Activated T-helper 1 cell treated with anti-CD3 and anti-CD28 coated beads, Interleukin-2, amount 50 U/mL, for 16 hours (primary cell): ENCODE measurements at places on chromosomes 6 and 20.

- no peak for DNase-seq
These were observed 18.4 kb upstream of the IFNGR1 start for GRCh38 chr6:137237413-137238170.

DNA sequence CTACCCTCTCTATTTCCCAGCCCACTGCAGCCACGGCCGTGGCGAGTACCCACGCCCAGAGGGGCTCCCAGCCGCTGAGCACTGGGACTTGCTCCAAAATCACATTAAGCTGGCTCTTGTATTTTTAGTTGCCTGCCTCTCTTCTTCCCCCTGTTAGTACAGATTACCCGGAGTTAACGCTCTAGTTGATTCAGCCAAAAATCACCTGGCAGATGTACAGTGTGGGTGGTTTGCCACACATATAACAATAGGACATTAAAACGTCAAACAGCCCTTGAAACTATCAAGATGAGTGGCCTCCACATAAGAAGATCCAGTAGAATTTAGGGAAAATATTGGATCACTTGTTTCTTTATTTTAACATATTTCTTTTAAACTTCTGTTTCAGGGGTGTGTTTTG is 268.8 kb upstream of the PRDM1 start:
- no peak for DNase-seq

- no peak for DNase-seq
These were observed 77.4 kb downstream of the FIG4 start for GRCh38 chr6:109768485-109768884.

DNA sequence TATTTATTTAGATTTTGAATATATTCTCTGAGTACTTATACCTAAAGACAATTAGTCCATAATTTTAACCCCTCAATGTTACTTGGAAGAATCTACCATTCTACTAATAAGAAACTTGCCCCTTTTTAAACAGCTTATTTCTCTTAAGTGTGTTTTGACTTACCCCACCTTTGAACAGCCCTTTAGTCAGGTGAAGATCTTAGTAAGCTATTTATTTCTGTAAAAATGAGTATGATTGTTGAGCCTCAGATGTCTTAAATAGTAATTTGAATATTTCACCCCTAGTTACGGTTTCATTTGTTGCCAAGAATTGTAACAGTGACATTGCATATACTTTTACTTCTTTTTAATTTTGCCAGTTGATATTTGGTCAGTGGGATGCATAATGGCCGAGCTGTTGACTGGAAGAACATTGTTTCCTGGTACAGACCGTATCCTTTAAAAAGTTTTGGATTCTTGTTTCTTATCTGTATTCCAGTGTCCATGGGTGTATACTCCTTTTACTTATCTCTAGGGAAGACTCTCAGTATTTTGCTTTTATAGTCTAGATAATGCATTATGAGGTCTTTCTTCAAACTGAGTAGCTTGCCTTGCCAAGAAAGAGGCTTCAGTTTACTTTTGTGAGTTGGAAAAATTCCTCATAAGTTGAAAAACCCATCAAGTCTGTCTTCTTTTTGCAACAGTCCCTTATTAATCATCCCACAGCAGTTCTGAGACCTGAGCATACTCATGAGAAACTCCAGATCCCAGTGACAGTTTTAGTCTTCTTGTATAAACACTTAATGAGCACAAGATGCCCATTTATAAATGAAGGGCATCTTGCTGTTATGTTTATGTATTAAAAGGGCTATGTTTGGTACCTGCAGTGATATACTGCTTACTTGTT is 48.8 kb downstream of the MAPK14 start:
- DNase-seq: no peak

DNA sequence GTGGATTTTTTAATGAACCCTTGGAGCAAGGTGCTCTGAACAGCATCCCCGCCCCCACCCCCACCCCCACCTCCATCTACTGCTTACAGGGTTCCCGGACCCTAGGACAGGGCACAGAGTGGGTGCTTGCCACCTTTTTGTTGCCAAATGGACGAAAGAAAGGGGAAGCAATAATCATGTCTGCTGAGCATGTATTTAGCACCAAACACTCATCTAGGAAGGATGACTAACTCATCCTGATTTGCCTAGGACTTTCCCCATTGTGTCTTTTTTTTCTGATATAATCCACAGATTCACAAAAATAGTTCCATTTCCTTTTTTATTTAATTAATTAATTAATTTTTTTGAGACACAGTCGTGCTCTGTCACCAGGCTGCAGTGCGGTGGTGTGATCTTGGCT is 1.2 kb upstream of the PLTP start:
- no peak for DNase-seq

- DNase-seq: no peak
These were observed 24.5 kb upstream of the RTF2 start for GRCh38 chr20:56443654-56444540.

DNA sequence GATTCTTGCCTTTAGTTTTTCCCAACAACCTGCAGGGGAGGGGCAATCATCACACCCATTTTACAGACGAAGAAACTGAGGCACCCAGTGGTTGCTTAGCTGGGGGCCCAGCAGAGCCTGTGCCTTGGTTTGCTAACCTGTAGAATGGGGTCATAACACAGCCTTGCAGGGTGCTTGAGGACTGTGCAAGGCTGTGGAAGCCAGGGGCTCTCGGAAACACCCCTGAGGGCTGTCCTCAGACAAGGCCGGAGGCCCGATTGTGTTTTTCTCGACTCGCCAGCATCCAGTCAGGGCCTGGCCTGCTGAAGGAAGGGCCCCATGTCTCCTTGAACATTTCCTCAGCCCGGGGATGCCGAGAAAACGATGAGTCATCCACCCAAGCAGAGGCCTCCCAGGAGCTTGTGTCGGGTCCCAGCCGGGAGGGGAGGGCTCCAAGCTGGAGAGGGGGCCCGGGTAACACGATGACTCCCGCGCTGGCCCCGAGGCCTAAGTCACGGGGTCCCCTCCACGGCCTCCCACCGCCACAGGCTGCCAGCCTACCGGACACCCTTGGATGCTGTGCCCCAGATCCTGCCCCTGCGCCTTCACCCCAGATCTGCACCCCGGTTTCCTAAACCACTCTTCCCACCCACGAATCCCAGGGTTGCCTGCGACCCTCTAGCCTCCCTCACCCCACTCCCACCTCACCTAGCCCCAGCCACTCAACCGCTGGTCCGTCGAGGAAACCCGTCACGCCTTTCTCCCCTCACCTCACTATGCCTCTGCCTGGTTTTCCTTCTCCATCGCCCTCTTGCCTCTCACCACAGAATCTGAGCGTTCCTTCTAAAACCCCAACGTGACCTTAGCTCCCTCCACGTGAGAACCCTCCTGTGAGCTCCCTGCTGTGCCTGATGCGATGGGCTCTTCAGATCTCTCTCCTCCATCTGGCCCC is 10.6 kb downstream of the NOL4L start:
- no peak for DNase-seq

DNA sequence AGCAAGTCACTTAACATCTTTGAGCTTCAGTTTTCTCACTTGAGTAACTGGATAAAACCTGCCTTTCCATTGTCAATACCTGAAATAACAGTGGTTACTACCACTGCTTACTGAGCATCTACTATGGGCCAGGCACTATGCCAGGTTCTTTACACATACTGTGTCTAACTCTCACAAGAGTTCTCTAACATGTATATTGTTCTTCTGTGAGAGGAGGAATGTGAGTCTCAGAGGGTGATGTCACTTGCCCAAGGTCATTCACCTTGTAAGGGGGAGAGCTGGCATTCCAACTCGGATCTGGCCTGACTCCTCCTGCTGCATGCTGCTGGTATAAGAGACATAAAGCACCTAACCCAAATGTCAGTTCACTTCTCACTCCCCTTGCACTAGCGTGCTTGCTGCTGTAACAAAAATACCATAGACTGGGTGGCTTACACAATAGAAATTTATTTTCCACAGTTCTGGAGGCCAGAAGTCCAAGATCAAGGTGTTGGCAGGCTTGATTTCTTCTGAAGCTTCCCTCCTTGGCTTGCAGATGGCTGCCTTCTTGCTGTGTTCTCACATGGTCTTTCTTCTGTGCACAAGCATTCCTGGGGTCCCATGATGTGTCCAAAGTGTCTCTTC is 21.9 kb upstream of the SGK2 start:
- DNase-seq: no peak

DNA sequence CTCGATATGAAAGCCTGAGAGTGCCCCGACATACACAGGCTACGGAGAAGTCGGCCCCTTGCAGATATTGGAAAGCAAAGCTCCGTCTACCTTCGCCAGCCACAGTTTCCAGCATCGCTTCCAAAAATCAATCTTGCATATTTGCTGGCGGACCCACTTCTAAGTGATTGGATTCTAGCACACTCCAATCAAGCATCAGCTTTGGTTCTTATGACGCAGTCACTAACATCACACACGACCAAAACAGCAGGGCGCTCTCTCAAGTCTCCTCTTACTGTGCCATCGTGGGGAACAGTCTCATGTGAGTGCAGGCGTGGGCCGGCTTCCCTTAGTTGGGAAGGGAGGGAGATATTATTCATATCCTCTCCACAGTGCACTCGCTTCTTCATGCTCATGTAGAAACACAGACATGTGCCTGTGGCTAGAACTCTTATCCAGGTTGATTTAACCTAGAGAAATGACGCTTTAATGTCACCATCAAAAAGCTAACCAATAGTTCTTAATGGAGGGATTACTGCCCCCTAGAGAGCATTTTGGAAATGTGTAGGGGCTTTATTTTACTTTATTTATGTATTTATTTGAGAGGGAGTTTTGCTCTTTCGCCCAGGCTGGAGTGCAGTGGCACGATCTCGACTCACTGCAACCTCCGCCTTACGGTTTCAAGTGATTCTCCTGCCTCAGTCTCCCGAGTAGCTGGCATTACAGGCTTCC is 229.8 kb downstream of the SOD2 start:
- no peak for DNase-seq

DNA sequence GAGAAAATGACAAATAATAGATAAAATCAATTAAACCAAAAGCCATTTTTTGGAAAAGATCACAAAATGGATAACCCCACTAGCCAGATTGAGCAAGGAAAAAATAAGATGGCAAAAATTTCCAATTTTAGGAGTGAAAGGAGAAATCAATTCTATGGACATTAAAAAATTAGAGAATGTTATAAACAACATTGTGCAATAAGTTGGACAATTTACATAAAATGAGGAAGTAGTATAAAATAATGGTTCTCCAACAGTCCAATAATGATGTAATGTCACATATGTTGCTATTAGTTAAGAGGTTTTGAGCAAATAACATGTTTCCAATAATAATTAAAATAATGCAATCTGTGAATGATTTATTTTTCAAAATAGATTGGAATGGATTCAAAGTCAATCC is 3.1 kb upstream of the SNAP91 start:
- DNase-seq: no peak
